ENCODE measurements at places on chromosomes 1 and 21.

DNA sequence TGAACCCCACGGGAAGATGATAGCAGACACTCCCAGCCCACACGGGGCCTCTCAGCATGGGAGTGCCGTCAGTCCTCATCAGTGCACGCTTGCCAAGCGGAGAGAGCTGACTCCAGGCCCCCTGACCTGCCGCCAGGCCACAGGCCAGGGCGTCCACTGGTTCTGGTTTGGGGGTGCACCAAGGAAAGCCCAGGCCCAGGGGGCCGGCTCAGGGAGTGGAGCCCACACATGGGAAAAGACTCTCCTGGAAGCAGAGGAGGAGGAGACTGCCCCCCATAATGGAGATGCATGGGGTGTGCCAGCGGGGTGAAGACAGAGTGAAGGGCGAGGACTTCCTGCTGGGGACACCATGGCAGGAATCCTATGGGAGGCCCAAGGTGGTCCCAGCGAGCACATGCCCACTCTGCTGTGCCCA lies 6.4 kb downstream of the TRIM11 start:
- no peak for DNase-seq

- no peak for DNase-seq
Measured at GRCh38 chr1:230145953-230146476, 79.0 kb downstream of the GALNT2 start.

DNA sequence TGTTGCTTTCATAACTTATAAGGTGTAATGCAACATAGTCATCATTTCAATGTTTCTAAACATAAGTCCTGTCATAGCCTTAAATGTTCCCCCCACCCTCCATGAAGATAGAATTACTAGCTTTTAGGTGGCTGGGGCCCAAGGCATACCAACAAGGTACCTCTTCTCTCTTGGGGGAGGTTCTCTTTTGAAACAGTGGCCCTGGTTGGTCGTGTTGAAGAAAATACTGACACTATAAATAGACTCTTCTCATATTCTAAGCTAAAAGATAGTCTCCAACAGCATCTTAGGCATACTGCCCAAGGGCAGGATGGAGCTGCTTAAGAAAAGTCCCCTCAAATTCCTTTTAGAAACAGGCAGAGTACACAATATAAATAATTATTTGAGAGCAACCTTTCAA lies 255.0 kb downstream of the FAF1 start:
- no peak for DNase-seq

DNA sequence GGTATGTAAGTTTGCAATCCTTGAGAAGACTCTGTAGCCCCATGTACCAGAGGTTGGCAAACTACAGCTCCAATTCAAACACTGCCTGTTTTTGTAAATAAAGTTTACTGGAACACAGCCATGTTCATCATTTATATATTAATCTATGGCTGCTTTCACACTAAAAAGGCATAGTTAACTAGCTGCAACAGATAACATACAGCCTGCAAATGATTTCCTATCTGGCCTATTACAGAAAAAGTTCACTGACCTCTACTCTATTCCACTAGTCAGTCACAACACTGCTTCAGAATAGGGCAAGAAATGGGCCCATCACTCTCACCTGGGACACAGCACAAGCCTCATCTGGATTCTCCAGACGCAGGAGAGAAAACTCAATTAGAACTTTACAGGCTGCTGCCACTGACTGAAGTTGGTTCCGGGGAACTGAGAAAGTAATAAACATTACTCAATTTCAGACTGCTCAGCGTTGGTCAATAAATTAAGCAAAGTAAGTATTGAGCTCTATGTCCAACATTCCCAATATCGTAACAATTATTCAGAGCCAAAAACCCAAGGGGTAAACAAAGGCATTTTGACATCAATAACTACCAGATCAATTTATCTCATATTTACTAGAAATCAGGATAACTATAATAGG lies 10.6 kb downstream of the UBR4 start:
- no peak for DNase-seq

- DNase-seq = peak; percentile 53
Measured at GRCh38 chr1:119327450-119328155, 41.0 kb upstream of the HAO2 start.

- no peak for DNase-seq
Measured at GRCh38 chr21:35147439-35147838, 98.3 kb upstream of the RUNX1 start.

DNA sequence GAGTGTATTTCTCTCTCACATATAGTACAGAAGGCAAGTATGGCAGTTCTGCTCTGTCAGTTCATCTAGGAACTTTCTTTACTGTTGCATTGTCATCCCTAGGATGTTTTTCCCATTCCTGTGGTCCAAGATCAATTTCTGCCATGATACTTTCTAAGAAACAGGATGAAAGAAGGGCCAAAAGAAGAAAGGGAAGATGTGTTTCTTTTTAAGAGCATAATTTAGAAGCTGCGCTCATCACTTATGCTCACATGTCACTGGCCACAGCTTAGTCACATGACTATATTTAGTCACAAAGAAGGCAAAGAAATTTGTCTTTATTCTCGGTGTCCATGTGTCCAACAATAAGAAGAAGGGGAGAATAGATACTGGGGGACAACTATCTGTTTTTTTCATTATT lies 7.0 kb upstream of the MAST2 start:
- no peak for DNase-seq

- DNase-seq = no peak
Measured at GRCh38 chr21:39319814-39320332, 6.4 kb upstream of the BRWD1 start.

GRCh38 chr1:29197590-29197924 lies 15.9 kb upstream of the SRSF4 start:
- DNase-seq = no peak

- peak; percentile 45 for DNase-seq
Measured at GRCh38 chr1:43367026-43367903, 546 bp downstream of the ELOVL1 start.

- DNase-seq = no peak
Measured at GRCh38 chr1:7753641-7754040, 17.5 kb upstream of the VAMP3 start.
